ENCODE measurements at places on chromosomes 13 and 19.

- DNase-seq, result no peak
These were observed 330.4 kb upstream of the NBEA start for GRCh38 chr13:34611671-34612070.

DNA sequence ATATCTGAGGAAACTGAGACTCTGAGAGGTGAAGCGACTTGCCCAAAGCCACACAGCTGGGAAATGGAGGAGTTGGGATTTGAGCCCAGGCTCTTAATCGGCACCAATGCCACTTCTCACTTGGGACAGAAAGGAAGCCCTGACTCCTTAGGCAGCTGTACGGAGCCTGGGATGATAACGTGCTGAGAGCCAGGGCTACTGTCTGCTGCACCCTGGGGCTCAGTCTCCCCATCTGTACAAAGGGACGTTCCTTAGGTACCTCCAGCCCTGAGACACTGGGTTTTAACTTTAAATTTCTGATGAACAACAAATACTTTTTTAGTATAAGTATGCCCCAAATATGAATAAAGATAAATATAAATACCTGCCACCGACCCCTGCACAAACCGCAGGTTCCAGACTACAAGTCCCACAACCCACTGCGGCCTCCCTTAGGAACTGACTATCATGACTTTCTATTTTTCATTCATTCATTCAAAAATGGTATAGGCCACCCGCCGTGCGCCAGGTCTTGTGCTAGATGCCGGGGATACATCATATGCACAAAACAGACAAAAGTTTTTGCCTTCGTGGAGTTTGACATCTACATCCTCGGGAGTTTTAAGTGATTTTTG, 776 bp upstream of the NCLN start:
- DNase-seq, result peak; percentile 82

DNA sequence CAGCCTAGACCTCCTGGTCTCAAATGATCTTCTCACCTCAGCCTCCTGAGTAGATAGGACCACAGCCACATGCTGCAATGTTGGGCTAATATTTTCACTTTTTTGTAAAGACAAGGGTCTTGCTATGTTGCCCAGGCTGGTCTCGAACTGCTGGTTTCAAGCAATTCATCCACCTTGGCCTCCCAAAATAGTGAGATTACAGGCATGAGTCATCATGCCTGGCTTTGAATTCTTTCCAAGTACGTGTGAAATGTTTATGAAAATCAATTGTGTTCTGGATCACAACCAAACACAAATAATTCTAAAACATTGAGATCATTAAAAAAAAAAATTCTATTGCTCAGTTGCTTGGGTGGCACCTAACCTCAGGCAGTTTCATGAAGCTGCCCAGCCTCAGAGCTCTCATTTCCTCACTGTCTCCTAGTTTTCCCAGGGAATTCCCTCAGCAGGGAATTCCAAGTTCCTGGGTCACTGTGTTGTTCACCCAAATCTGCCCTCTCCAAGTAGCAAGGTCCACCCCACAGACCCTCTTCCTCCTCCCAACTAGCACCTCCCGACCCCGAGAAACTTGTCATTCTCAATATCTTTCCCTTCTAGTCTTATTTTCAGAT, 44.8 kb downstream of the ING1 start:
- no peak for DNase-seq

DNA sequence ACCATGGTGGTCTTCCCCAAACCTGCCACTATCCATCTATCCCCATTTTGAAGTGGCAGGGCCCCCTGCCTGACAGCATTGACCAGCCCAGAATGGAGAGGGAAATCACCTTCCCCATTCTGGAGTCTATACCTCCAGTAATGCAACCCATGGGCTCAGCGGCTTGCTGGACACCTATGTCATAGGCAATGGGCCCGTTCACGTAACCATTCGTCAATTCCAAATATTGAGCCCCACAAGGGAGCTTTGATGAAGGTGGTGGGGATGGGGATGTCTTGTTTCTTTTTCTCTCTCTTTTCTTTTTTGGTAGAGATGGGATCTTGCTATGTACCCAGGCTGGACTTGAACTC, 63.1 kb downstream of the AP1M1 start:
- no peak for DNase-seq

DNA sequence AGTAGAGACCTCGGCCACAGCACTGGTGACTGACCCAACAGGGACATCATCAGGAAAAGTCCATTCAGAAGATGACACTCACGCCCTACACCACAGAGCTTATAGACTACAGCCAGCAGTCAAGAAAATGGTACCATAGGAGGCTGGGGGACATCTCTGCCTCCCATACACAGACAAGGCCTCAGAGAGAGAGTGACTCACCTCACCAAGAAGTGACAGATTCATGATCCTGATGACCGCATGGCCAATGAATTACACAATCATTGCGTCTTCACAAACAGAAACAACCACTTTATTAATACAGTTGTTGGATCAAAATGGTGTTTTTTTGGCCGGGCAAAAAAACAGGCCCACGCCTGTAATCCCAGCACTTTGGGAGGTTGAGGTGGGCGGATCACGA, 260.8 kb upstream of the TSHZ3 start:
- DNase-seq, result no peak

DNA sequence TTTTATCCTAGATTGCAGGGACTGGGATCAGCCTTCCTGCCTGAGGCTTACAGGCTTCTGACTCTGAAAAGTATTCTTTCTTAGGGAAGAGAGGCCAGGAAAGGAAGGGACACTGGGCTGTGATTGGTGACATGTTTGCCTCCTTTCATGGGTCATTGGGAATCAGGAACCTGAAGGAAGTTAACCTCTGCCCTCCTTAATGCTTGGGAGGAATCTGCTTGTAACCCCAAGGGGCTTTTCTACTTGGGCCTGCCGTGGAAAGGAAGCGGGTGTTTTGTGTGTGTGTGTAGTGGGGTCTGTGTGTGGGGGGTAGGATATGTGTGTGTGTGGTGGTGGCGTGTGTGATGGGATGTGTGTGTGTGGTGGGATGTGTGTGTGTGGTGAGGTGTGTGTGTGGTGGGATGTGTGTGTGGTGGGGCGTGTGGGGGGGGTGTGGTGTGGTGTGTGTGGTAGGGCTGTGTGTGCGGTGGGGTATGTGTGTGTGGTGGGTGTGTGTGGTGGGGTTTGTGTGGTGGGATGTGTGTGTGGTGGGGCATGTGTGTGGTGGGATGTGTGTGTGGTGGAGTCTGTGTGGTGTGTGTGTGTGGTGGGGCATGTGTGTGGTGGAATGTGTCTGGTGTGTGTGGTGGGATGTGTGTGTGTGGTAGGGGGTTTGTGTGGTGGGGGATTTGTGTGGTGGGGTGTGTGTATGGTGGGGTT, 41.3 kb upstream of the NPAS1 start:
- no peak for DNase-seq

DNA sequence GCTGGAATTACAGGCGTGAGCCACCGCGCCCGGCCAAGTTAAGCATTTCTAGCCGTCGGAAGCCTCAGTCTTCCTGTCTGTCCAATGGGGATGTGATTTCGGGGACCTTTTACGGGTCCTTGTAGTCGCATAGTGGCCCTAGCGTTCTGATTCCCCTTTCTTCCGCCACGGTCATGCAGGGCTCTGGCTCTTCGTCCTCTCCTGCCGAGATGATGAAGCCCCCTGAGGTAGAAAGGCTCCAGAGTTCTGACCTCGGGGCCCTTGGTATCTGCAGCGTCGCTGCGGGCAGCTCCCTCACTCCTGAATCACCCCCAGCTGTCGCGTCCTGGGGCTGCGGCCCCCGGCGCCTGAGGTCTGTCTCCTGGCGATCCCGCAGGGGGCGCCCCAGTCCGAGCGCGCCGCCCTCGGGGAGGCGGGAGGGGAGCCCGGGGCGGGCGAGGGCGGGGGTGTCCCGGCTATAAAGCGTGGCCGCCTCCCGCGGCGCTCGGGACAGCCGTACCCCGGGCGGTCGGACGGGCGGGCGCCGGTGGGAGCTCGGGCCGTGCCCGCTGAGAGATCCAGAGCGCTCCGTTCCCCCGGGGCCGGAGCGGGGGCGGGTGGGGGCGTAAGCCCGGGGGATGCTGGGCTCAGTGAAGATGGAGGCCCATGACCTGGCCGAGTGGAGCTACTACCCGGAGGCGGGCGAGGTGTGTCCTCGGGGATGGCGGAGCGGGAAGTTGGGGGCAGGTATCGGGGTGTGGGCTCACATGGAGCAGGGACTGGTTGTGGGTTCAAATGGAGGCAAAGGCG, at the start of gene FOXA3:
FOXA3 (plus strand) TSS at position 487 of the 789 bp plus-strand sequence; CDS start at position 618, 131 bp downstream.
- peak; percentile 77 for DNase-seq

- DNase-seq, result no peak
These were observed 4.2 kb downstream of the GYS1 start for GRCh38 chr19:48988860-48989259.

DNA sequence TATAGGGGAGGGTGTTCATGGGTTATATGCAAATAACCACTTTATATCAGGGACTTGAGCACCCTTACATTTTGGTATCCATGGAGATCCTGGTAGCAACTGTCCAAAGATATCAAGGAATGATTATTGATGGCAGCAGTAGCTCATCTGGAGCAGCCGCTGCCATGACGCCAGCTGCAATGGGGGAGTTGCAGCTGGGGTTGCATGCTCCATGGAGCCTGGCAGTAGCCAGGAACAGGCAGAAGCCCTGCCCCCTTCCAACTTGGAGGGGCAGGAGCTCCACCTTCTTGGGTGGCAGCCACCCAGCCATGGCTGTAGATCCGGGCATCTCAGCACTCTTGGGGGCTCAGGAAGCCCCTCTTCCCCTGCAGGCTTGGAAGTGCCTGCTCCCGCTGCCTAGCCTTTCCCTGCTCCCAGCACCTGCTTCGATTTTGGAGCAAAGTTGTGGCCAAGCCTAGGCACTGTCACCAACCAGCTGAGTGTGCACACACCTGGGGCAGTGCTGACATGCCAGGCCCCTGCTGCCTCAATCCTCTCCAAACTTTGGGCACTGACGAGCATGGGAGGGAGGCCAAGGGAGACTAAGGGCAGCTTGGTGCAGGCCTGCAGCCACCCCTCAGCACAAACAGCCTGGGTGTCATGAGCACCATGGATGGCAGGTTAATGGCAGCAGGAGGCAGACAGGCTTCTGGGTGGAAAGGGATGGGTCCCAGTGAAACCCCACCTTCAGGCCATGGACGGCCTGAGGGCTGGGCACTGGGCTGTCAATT, 235.6 kb upstream of the CSNK1A1L start:
- no peak for DNase-seq

DNA sequence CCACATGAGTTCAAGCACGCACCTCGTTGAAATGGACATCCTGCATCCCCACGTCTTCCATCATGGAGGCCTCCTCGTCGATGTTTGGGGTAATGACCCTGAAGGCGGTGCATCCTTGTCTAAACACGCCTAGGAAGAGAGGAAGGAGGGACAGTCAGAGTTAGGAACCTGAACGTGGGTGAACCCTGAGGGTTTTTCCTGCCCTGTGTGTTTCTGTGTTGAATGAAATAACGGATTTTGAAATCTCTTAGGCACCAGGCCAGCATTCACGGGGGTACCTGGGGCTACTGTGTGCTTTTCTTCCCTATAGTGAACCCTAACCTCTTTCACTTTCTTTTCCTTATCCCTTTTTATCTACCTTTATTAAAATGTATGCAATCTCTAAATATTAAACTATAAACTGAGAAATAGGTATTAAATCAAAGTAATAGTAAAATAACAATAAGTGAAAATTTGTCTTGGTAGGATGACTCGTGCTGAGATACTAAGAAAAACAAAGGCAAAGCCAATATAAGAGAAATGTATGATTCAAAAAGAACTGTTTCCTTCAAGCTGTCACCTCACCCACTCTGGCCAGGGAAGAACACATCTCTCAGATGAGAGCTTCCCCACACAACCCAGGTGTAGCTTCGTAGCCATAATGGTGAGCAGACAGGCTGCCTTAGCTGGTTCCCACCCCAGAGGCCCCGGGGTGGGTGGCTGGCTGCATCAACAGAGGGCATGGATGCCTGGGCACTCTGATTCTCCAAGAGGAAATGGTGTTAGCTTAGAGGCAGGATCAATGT, 72.1 kb upstream of the SLC15A1 start:
- DNase-seq, result no peak

GRCh38 chr19:35232912-35233311, 4.4 kb upstream of the FAM187B start:
- no peak for DNase-seq

DNA sequence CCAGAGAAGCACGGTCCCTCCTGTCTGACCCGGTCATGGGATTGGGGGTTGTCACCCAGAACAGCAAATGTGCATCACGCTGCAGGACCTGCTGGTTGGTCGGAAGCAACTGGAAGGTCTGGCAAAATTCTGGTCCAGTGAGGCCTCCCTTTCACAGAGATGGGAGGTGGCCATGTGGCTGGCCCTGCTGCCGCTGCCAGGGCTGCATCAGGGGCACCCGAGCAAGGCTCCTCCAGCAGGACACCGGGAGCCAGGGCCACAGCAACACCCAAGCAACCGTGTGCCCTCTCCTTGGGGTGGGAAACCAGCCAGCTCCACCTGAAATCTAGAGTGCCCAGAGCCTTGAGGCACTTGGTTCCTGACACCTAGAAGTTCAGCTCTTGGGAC, 11.5 kb upstream of the GAS6 start:
- DNase-seq, result no peak

GRCh38 chr13:74264333-74264732, 130.1 kb upstream of the KLF12 start:
- no peak for DNase-seq

DNA sequence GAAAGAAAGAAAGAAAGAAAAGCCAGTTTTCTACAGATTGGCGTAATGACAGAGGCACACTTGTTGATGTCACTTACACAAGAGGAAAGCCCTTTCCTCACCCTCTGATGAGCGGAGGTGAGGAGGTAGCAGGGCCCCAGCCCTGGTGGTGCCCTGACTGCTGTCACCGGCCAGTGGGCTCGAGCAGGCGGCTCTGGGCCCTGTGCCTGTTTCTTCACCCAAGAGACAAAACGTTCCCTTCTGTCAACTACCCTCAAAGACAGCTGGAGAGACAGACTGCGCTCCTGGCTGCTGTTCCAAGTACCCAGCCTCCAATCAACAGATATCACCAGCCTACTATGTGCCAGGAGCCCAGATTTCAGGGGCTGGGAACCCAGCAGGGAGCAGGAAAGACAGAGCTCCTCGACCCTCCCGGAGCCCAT, 10.1 kb downstream of the EPS15L1 start:
- DNase-seq, result peak; percentile 88

GRCh38 chr19:3096902-3097326, 2.8 kb downstream of the GNA11 start:
- DNase-seq, result no peak

- no peak for DNase-seq
These were observed 13.7 kb downstream of the EIF3K start for GRCh38 chr19:38632476-38633213.

DNA sequence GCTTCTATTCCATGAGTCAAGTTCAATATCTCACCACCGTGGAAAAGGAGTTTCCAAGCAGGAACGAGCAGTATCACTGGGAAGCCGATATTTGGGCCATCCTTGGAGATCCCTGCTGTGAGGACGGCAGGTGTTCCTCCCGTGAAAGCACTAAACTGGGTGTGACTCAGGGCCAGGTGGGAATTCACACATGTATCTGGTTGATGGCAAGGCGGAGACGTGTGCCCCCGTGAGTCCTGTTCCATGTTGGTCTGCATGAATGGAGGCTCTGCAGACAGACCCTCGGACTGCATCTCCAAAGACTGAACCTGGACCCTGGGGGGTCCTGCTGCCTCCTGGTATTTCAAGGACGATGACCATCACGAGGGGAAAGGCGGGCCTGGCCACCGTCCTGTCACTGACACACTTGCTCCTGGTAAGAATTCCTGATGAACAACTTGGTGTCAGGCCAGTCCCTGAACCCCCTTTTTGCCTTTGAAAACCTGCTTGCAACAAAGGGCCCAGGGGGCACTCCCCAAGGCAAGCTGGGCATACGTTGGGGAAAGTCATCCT, 22.8 kb upstream of the GAS6 start:
- DNase-seq, result no peak

GRCh38 chr13:40483601-40484000, 182.8 kb downstream of the FOXO1 start:
- peak; percentile 69 for DNase-seq

Data from heart left ventricle (tissue), 16 donors.